Temporal lobe (tissue), 4 donors: ENCODE measurements at places on chromosomes 13 and 19. TPM values are rescaled to one million over a fixed set of nuclear protein-coding genes. Genes with fewer than 3 reads are reported as not detected.

The NLRP9 gene
- not detected for total RNA-seq

The NDUFA11 gene
- total RNA-seq, result 66.1 TPM

The UBE2L5 gene
- total RNA-seq, result not detected

The URAD gene
- not detected for total RNA-seq

The KLK1 gene
- 0.25 TPM for total RNA-seq
